ENCODE measurements at places on chromosomes 6 and 20. TPM values are rescaled to one million over a fixed set of nuclear protein-coding genes. Genes with fewer than 3 reads are reported as not detected.

TGM6 gene
- not detected for polyA plus RNA-seq

PANK2 gene
- polyA plus RNA-seq: 29.4 TPM

KHDC3L gene
- not detected for polyA plus RNA-seq

KPNA5 gene
- 11.6 TPM for polyA plus RNA-seq

SLC32A1 gene
- polyA plus RNA-seq: not detected

MMP24 gene
- polyA plus RNA-seq: 0.42 TPM

CLVS2 gene
- 0.84 TPM for polyA plus RNA-seq

EYS gene
- 0.41 TPM for polyA plus RNA-seq

STMND1 gene
- polyA plus RNA-seq: 0.15 TPM

CCN2 gene
- polyA plus RNA-seq: 66.9 TPM

RBM39 gene
- 310 TPM for polyA plus RNA-seq

NKAPL gene
- polyA plus RNA-seq: 1.2 TPM

ASF1A gene
- 18.6 TPM for polyA plus RNA-seq

HLA-DRB1 gene
- 12.7 TPM for polyA plus RNA-seq

WRNIP1 gene
- polyA plus RNA-seq: 48.8 TPM

DDO gene
- 0.44 TPM for polyA plus RNA-seq

GFOD1 gene
- polyA plus RNA-seq: 2.6 TPM

PPP1R14C gene
- polyA plus RNA-seq: 39.3 TPM

MYB gene
- polyA plus RNA-seq: 1.1 TPM

CST4 gene
- polyA plus RNA-seq: not detected

BFSP1 gene
- polyA plus RNA-seq: 2.5 TPM

LY6G6C gene
- polyA plus RNA-seq: 0.25 TPM
